ENCODE measurements at places on chromosomes 1 and 21. TPM values are rescaled to one million over a fixed set of nuclear protein-coding genes. Genes with fewer than 3 reads are reported as not detected.

GRCh38 chr1:90723590-90724108, 6.5 kb upstream of the BARHL2 start:
- no peak for DNase-seq

GRCh38 chr1:2783069-2783434, 18.4 kb downstream of the TTC34 start:
- DNase-seq = no peak

The LIPI gene
- total RNA-seq = not detected

The MYOC gene
- not detected for total RNA-seq

The CD101 gene
- total RNA-seq = 0.17 TPM
